ENCODE measurements at places on chromosomes 2 and 18. TPM values are rescaled to one million over a fixed set of nuclear protein-coding genes. Genes with fewer than 3 reads are reported as not detected.

GRCh38 chr2:200861617-200862155 is 2.8 kb downstream of the CLK1 start:
- no peak for DNase-seq

- DNase-seq = no peak
Observed at GRCh38 chr18:2974731-2975130, 38.2 kb downstream of the LPIN2 start.

PSMA8 gene
- not detected for total RNA-seq

UCN gene
- total RNA-seq = 1.1 TPM

SLC4A5 gene
- total RNA-seq = 0.41 TPM

ZNF2 gene
- 5.5 TPM for total RNA-seq
